ENCODE measurements at places on chromosomes 5 and 9. TPM values are rescaled to one million over a fixed set of nuclear protein-coding genes. Genes with fewer than 3 reads are reported as not detected.

Gene WNT8A
- 0.10 TPM for polyA plus RNA-seq

Gene ELOVL7
- 12.9 TPM for polyA plus RNA-seq

Gene SCAMP1
- 51.1 TPM for polyA plus RNA-seq

Gene LCN9
- not detected for polyA plus RNA-seq

Gene C1QTNF2
- 1.5 TPM for polyA plus RNA-seq

Gene SPATA31D4
- not detected for polyA plus RNA-seq

Gene C5orf24
- polyA plus RNA-seq = 119 TPM

Gene GABRA1
- polyA plus RNA-seq = not detected

Gene SLC34A1
- 115 TPM for polyA plus RNA-seq

Gene LCN15
- polyA plus RNA-seq = 0.17 TPM

Gene ISL1
- polyA plus RNA-seq = not detected

Data from left renal cortex interstitium (tissue), 4 donors.